ENCODE measurements at places on chromosomes 12 and 14.

DNA sequence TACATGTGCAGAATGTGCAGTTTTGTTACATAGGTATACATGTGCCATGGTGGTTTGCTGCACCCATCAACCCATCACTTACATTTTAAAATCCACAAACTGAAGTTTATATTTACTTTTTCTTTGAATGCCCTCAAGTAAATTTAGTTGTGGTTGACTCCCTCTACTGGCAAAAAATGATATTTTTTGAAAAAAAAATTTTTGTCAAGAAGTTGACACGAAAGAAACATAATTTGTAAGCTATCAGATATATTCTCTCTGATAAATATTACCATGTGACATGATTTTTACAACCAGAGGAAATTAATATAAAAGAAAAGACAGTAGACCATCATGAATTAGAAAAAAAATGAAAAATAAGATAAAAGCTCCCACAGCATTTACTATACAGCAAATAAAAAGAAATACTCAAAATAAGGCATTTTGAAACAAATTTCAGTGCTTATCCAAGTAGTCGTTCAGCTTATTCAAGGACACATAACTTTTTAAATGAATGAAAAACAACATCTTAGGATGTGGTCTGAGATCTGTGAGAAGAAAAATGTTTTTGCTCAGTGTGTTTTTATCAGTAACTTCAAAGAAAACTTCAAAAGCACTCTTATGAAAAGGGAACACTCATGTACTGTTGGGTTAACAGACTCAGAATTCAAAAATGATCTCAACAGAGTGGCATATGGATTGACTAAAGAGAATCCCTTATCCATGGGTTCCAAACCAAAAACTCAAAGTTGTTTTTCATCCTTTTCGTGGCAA, 30.0 kb upstream of the GRIP1 start:
- DNase-seq: no peak

- DNase-seq: peak; percentile 78
These were observed 187.7 kb downstream of the PHETA1 start for GRCh38 chr12:111181143-111181726.

GRCh38 chr12:89314060-89314761, 38.1 kb downstream of the DUSP6 start:
- DNase-seq: no peak

GRCh38 chr12:64187370-64187769, 34.7 kb downstream of the KICS2 start:
- DNase-seq: no peak

DNA sequence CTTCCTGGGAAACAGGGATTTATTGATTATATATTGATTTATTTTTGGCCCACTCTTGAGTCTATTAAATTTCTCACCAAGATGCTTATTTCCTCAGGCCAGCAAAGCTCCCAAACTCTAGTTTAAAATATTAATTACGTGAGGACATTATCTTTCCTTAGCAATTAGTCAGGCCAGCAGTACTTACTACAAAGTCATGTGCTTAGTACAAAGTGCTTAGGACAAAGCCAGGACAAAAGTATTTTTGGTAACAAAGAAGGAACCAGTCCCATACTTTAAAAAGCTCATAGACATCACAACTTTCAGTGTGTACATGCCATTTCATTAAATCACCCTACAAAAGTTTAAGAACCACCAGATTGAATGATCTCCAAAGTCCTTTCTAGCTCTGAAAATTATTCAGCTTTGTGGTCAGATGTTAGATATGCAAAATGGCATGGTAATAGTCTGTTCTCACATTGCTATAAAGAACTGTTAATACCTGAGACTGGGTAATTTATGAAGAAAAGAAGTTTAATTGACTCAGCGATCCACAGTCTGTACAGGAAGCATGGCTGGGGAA, 94.7 kb upstream of the PWP1 start:
- no peak for DNase-seq

GRCh38 chr14:86798330-86798729, 1194.7 kb downstream of the GALC start:
- no peak for DNase-seq

- peak; percentile 36 for DNase-seq
These were observed at the start of gene GALNT6 for GRCh38 chr12:51391283-51392123. TSS of gene GALNT6 (minus strand) at chr12:51391406. CDS start at chr12:51379781, 11,625 bp downstream.

GRCh38 chr14:69107407-69108003, 45.4 kb downstream of the DCAF5 start:
- DNase-seq: peak; percentile 61

GRCh38 chr14:59154373-59154772, 34.1 kb upstream of the DAAM1 start:
- DNase-seq: no peak

DNA sequence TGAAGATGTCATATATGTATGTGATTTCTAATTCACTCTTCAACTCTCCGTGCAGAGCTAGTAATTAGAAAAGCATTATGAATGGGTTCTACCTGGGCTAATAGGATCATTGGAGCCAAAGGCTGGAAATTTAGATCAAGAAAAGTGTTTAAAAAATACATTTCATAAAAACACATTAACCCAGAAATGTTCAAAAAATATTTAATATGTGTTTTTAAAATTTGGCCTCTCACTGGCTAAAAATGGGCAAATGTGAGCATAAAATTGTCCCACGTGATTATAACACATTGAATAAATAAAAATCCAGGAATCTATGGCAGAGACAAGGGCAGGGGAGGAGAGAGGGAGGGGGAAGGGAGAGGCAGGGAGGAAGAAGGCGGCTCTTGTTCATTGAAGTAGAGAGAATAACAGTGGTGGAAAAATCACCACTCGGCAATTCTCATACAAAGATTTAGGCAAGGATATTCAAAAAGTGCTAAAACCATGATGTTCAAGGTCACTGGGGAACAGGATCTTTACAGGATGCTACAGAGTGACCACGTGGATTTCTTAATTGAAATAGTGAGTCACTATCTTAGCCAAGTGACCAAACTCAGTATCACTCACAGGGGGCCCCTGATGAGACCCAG, 38.8 kb downstream of the FBXO21 start:
- DNase-seq: no peak

DNA sequence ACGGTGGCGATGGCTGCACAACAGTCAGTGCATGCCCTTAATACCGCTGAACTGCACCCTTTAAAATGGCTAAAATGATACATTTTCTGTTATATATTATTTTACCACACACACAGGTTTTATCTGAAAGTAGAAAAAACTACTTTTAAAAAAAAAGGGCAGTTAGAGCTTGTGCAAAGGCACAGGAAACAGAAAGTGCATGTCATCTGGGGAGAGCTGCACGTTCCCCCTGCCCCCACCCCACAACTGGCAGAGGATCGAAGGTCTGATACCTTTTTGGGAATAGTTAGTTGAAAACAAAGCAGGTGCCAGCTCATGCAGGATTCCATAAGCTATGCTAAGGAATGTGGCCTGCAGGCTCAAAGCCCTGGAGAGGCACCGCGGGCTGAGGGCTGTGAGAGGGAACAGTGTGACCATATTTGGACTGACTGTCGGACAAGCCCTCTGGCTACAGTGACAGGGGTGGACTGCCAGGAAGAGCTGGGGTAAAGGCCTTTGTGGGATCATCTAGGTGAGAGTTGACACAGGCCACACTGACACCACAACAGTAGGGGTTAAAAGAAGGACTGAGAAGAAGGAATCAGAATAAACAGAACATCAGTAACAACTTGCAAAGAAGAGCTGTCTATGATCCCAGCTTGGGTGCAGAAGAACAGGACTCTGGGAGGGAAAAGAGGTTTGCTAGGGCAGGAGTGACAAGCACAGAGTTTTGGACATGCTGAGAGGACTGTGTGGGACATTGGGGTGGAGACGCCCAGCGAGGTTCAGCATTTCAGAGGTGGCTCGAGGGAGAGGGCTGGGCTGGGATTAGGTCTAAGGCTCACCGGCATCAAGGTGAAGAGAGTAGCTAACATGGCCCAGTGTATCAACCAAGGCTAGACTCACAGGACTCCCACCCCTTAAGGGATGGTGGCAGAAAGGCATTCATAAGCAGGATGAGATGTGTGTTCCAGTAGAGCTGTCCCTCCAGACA, 54.6 kb downstream of the ACTN1 start:
- no peak for DNase-seq

GRCh38 chr12:68175557-68176061, 16.1 kb upstream of the IFNG start:
- DNase-seq: no peak

GRCh38 chr14:92726135-92726932, 22.1 kb downstream of the LGMN start:
- DNase-seq: no peak

DNA sequence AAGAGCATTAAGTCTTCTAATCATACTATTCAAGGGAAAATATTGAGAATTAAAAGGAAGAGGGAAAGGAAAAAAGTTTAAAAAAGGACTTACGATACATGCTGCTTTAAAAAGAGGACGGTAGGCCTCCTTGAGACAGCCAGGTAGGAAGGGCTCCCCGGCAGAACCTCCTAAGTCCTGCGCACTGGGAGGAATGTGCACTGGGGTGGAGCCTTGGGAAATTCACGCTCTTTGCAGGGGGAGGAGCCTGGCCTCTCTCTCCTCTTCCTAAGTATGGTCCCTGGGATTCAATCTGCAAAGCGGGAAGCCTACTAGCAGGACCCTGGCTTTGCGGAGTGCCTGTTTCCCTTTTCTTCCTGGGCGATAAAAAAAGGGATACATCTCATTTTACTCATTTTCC, 553.0 kb downstream of the RPS29 start:
- DNase-seq: no peak

- no peak for DNase-seq
These were observed 1.7 kb downstream of the ZDHHC17 start for GRCh38 chr12:76765598-76765997.

GRCh38 chr14:67240168-67240932, 885 bp upstream of the PALS1 start:
- no peak for DNase-seq

DNA sequence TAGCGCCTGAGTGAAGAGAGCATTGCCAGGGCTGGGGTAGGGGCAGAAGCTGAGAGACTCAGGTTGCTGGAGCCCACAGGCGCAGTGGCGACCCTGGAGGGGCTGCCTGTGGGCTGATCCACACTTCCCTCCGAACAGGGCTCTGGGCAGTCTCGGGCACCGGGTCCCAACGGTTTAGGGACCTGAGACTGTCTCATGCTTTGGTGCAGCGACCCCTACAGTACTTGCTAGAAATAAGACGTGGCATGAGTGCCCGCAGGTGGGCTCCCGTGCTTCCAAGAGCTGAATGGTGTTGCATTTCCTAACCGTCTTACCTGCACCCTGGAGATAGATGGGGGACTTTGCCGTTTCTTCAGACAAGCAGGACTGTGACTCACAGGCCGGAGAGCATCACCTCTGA, 57.4 kb downstream of the AACS start:
- DNase-seq: no peak

GRCh38 chr14:67426983-67427606, 15.1 kb upstream of the PLEK2 start:
- peak; percentile 78 for DNase-seq

GRCh38 chr14:66360366-66360926, 125.7 kb upstream of the CCDC196 start:
- peak; percentile 35 for DNase-seq

- no peak for DNase-seq
These were observed 1207.3 kb downstream of the SLC16A7 start for GRCh38 chr12:60803147-60803546.

DNA sequence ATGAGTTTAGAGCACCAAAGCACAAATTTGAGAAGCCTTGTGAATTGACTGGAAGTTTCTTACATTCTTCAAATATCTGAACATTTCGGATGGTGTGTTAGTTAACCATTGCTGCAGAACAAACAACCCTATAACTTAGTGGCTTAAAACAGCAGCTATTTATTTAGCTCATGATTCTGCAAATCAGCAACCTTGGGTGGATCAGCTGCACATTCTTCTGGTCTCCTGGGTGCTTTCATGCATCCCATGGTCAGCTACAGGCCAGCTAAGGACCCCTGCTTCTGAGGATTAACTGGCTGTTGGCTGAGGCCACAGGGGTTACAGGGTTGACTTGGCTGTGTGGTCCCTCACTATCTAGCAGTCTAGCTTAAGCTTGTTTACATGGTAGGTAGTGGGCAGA, 114.0 kb upstream of the HIF1A start:
- DNase-seq: no peak

DNA sequence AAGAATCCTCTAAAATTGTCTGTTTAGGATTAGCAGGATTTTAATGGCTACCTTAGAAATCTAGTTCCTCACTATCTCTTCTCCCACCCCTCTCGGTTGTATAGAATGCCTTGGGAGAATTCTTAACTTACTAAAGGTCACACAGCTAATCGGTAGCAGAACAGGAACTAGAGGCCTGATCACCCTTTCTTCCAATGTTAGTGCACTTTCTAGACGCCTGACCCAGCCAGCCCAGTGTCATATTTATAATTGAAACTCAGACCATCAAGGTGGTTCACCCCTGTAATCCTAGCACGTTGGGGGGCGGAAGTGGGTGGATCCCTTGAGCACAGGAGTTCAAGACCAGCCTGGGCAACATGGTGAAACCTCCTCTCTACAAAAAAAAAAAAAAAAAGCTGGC, 1.7 kb downstream of the TIGAR start:
- DNase-seq: no peak

DNA sequence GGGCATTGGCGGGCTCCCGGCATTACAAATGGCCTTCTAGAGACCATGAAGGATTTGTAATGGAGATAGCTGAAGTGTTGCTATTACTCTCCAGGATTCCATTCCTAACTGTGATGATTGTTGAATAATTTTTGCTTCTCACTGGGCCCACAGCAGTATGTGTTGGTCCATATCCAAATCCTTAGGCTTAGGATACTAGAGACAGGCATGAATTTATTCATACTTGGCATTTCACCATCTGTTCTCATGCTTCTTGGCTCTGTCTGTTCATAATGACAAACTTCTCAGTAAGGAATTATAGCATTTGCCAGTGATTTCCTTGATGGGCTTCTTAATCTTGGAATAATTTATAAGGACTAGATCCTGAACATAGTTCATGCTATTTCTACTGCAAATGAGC, 832.9 kb downstream of the C12orf50 start:
- no peak for DNase-seq

DNA sequence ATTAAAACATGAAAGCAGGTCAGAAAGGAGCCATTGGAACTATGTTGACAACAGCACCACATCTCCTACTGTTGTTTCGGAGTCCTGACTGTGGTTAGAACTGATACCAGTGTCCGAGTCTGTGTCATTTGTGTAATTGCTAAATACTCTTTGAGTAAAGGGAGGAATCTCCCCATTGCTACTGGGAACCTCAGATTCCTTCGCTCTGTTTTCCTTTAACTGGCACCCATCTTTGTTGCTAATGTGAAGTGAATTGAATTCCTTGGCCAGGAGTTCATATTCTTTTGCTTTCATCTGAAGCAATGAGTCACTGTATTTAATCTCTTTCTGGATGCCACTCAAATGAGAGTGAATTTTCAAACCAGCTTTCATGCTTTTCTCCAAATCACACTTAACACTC, 31.5 kb downstream of the RASSF9 start:
- no peak for DNase-seq

GRCh38 chr14:37247791-37248461, 50.2 kb downstream of the MIPOL1 start:
- no peak for DNase-seq

- no peak for DNase-seq
These were observed 5.3 kb upstream of the TMEM119 start for GRCh38 chr12:108602976-108603704.
